ENCODE measurements at places on chromosomes 1 and 21.

DNA sequence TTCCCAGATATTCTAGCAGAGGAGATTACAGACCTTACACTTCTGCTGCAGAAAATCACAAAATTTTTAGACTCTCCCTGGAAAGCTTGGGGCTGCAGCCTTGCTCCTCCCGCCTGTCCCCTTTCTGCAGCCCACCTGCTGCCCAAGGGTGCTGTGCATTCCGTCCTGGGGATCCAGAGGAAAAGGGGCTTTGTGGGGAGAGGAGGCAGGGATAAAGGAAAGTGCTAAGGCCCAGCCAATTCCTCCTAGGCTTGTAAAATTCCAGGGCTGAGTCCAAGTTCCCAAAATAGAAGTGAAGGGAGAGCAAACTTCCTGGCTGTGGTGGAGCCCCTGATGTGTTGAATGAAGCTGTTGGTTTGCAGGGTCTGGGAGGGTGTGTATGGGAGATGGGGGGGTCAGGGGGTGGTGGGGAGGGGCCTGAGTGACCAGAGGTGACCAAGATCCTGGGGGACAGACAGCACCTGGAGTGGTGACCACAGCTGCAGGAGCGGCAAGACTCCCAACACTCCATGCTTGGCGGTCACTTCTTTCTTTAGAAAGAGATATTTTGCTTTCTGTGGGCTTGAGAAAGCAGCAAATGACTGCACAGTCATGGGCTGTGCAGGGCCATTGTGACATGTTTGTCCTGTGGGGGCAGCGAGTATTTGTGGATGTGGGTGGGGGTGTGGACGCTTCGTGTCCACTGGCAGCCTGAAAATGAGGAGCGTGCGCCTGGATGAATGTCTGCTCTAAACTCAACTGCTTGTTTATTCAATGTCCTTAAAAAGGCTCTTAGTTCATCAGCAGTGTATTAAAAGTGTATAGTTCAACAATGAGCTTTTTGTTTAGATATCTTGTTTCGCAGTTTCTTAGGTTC lies 68.4 kb downstream of the TLR5 start:
- no peak for DNase-seq

DNA sequence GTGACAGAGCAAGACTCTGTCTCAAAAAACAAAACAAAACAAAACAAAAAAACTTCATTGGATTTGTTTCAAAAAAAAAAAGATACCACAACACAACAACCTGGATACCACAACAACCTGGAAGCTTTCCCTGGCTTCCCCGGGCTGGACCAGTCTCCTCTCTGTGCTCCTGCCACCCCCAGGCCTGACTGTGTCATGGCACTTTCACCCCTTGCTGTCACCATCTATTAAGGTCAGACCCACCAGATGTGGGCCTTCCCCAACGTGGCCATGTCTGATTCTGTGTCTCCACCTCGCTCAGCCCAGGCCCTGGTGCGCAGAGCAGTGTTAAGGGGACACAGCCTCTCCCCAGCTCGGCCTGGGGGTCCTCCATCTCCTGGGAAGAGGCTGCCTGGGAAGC lies 28.3 kb upstream of the ACOT11 start:
- DNase-seq = no peak

DNA sequence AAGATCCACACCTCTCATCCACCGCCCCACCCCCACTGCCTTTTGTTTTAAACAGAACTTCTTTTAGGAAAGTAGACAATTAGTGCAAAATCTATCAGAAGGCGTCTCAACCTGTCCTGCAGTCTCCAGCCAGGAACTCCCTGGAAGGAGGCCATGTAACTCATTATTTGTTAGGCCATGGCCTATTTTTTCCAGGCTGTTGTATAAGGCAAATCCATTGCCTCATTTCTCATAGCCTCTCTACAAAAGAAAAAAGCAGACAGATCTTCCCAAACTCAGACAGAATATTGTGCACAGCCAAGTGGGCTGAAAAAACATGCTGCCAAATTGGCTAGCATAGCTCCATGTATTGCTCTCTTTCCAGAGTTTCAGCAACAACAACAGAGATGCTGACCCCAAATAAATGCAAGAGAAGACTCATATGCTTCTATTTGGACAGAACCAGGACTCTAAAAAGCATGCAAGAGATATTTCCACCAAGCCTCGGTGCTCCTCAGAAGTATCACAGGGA lies 770.7 kb upstream of the CXADR start:
- DNase-seq = peak; percentile 34

DNA sequence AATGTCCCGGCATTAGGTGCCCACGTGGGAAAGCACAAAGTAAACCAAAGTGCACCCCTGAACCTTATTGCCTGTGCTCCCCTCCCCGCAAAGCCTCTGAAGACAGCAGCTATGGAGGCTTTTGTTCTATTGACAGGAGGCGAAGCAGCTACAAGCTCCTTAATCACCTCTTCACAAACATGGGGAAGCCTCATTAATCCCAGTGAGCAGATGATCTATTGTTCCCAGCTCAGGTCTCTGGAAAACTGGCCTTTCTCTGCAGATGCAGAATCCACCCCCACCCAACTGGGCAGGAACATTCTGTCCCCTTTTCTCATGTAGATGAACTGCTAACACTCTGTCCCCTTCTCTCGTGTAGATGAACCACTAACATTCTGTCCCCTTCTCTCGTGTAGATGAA lies 190.5 kb upstream of the CSF3R start:
- no peak for DNase-seq

DNA sequence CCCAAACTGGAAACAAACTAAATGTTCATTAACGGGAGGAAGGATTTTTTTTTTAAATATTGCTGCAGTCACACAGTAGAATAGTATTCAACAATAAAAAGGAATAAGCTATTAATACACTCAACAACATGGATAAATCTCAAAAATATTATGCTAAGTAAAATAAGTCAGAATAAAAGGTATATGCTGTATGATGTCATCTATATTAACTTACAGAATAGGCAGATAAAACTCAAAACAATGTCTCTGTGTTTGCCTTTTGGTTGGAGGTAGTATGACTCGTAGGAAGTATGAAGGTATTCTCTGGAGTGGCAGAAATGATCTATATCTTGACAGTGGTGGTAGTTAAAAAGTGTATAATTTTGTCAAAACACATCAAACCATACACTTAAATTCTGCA lies 6.1 kb upstream of the ST6GALNAC5 start:
- no peak for DNase-seq

DNA sequence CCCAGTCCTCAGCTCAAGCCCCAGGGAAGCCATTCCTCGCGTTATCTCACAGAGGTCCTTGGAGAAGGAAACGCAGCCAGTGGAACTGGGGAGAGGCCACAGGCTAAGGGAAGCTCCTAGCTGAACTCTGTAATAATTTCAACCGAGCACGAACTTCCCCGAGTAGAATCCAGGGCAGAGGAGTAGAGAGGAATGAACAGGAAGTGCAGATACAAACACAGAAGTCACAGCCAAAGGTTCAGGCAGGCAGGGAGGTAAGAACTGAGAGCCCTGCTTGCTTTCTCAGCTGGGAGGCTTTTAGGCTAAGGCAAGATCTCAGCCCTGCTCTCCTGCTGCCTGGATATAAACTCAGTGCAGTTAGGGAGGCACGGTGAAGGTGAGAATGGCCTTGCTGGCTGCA lies 23.7 kb downstream of the WARS2 start:
- DNase-seq = no peak

DNA sequence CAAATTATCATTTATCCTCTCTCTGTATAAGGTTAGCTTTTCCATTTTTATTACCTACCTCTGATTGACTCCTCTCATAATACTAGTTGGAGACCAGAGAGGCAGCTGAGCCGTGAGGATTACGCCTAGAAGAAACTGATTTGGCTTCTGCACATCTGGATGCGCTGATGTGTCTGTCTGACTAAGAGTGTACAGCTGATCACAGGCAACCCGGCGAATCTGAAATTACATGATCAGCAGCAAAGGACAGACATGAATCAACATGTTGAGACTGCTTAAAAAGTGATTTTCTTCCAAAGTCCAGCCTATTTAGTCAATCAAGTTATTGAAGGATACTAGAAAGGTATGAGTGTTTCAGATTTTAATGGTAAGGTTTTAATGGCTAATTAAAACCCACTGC lies 81.2 kb downstream of the PCSK9 start:
- no peak for DNase-seq

DNA sequence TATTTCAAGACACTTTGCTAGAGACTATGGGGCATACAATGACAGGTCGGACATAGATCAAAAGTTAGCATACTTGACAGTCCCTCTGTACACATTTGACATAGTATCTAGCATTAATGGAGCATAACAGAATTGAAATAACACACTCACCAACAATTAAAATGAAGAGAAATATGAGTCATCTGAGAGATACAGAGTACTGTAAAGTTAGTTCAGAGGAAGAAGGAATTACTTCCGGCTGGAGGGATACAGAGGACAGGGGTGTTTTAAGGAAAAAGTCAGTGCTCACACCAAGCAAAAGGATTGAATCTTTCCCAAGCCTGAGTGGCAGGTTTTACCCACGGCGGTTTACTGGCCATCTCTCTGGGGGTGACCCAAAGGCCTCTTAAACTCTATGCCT lies 2.4 kb downstream of the ZMYND12 start:
- DNase-seq = no peak

- no peak for DNase-seq
These were observed 207.4 kb downstream of the FGGY start for GRCh38 chr1:59504276-59504675.

- DNase-seq = no peak
These were observed 42.8 kb downstream of the MRPL39 start for GRCh38 chr21:25564349-25564948.

GRCh38 chr1:54857141-54857540 lies 29.9 kb downstream of the DHCR24 start:
- no peak for DNase-seq

DNA sequence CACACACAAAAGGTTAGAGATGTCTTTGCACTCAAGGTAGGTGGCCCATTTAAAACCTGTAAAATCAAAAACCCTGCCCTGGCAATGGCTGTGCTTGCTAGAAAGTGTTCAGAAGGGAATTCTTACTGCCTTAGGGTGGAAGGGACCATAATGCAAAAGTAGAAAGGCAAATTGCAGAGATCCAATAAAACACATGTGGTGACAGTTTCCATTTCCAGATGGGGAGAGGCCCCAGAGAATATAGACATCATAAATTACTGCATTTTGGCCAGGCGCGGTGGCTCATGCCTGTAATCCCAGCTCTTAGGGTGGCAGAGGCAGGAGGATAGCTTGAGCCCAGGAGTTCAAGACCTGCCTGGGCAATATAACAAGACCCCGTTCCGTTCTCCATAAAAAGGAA lies 13.0 kb downstream of the FMO1 start:
- DNase-seq = no peak

GRCh38 chr1:109615879-109616278 lies 3.5 kb downstream of the GNAT2 start:
- DNase-seq = peak; percentile 48

- DNase-seq = no peak
These were observed 22.7 kb downstream of the ZBTB8OS start for GRCh38 chr1:32627596-32628162.

GRCh38 chr1:181170194-181170593 lies 81.7 kb downstream of the IER5 start:
- no peak for DNase-seq

GRCh38 chr1:247193958-247194357 lies 22.1 kb upstream of the ZNF124 start:
- no peak for DNase-seq

GRCh38 chr1:89355056-89355455 lies 8.8 kb upstream of the GBP6 start:
- DNase-seq = no peak
